B cell (primary cell): ENCODE measurements at places on chromosomes 5 and 9.

DNA sequence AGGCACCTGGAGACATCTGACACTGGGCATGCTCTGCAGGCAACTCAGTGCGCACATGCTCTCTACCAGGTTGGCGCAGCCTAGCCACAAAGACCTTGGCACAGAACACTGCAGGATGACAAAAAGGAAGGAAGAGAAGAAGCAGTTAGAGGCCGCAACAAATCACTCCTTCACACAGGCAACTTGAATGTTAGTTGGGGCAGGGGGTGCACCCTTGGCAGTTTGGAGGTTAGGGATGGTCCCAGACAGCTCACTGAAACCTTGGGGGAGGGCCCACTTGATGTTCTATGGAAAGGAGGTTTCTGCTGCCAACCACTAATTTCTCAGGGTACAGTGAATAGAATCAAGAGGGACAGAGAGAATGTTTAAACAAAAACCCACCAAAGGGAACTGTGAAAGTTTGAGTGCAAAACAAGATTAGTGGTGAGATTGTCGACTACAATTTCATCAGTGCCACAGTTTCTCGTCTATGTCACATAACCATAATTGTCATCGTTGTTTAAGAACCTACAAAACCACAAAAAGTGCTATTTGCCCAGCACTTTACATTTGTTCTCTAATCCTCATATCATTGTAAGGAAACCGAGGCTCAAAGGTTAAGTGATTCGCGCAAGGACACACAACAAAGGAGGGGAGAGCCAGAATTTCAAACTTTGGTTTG is 48.7 kb downstream of the FBXW11 start:
- DNase-seq = no peak

- no peak for DNase-seq
Observed at GRCh38 chr9:110036286-110036685, 171.7 kb downstream of the C9orf152 start.

- no peak for DNase-seq
Observed at GRCh38 chr5:131150408-131150807, 14.6 kb downstream of the HINT1 start.

DNA sequence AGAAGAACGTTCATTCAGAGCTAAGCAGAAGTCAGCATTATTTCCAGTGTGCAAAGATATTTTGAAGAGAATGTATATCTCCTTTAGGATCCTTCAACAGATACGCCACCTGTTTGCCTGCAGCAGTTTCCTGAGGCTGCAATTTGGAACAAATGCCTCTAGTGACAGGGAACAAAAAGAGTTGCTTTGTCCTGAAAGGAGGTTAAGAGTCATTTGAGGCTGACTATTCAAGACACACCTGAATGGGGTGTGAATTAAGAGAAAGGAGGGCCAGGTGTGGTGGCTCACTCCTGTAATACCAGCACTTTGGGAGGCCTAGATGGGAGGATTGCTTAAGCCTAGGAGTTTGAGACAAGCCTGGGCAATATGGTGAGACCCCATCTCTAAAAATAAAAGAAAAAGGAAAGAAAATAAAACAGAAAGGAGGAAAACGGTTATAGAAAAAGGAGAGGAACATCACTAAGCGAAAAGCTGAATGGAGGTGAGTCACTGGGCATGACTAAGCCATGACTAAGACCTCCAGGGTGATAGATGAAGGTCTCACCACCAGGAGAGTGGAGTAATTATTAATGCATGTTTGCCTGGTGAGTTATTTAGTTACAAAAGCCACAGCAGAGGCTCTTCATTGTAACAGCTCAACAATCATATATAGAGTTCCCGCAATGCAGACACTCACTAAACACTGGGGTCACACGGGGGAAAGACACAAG is 255.2 kb upstream of the TNC start:
- DNase-seq = no peak

- no peak for DNase-seq
Observed at GRCh38 chr9:3949744-3950143, 350.1 kb downstream of the GLIS3 start.

GRCh38 chr5:129271308-129271707 is 176.8 kb downstream of the ISOC1 start:
- DNase-seq = no peak

- DNase-seq = no peak
Observed at GRCh38 chr9:130453487-130453886, 8.7 kb downstream of the ASS1 start.

GRCh38 chr9:446074-446699 is 231.5 kb downstream of the DOCK8 start:
- DNase-seq = no peak

- DNase-seq = no peak
Observed at GRCh38 chr5:168217497-168217896, 73.9 kb upstream of the WWC1 start.

- no peak for DNase-seq
Observed at GRCh38 chr9:98973576-98973975, 29.9 kb downstream of the COL15A1 start.

DNA sequence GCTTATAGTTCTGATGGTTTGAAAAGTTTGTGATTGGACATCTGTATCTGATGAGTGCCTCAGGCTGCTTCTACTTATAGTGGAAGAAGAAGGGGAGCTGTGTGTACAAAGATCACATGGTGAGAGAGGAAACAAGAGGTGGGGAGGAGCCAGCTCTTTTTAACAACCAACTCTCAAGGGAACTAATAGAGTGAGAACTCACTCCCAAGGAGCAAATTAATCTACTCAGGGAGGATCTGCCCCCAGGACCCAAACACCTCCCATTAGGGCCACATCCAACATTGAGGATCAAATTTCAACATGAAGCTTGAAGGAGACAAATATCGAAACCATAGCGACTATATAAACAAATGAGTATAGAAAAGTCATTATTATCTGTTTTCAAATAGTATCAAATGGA is 64.7 kb upstream of the PRLR start:
- DNase-seq = no peak

GRCh38 chr9:20408513-20408912 is 213.8 kb downstream of the MLLT3 start:
- DNase-seq = no peak

- no peak for DNase-seq
Observed at GRCh38 chr9:109509611-109510010, 11.5 kb upstream of the PTPN3 start.

DNA sequence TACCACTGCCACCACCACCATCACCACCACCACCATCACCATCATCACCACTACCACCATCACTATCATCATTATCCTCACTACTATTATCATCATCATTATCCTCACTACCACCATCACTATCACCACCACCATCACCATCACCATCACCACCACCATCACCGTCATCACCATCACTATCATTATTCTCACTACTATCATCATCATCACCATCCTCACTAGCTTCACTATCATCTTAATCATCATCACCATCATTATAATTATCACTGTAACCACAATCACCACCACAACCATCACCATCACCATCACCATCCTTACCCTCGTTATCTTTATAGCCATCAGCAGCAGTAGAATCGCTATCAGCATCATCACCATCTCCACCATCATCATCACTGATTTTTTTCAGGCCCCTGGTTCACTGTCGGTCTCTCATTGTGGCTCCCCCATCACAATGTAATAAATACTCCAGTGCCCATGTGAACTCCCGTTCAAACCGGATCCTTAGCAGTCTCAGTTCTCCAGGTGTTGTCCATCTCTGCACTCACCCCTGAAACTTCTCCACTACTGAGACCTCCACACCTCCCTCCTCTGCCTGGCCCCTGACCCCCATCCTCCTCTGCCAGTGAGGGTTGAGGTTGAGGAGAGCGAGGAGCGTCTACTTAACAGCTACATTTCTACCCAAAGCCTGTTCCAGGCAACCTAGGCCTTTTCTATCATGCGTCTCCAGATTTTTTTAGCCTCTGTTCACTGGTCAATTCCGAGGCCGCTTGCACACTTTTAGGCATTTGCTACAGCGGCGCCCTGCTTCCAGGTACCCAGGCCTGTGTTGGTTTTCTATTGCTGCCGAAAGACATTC is 238.2 kb downstream of the PBX3 start:
- no peak for DNase-seq

DNA sequence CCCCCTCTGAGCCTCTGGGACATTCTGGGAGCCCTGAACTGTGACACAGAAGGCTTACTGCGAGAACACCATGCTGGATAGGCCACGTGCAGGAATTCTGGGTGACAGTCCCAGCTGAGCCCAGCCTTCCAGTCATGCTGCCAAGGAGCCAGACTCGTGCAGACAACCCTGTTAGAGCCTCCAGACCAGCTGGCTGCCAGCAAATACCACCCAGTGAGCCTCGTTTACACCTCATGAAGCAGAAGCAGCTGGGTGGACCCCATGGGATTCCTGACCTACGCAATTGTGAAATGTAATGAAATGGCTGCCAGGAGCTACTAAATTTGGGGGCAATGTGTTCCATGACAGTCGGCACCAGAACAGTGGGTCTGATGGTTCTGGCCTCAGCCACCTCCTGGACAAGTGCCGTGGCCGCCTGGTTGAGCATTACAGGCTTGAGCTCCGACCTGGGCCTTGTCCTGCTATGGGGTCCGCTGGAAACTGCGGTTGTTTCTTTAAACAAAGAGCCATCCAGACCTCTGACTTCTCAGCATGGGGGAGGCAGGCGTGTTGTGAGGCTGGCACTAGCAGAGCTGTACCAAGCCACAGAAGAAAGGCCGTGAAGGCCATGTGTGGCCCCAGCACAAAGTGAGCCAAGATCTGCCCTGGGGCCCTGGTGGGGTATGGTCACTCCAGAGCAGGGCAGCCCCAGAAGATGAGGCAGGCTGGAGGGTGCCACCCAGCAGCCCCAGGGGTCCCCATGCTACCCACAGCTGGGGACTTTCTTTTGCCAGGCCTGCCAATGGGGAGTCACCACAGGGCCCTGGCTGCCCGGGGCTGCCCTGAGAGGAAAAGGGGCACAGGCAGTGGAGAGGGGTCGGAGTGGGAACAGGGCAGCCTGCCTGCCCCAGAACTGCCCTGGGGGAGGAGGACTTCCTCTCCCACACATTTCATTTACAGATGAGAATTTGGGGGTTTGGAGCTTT is 19.3 kb upstream of the RXRA start:
- DNase-seq = no peak

- no peak for DNase-seq
Observed at GRCh38 chr5:20514145-20514544, 526.1 kb upstream of the CDH18 start.

DNA sequence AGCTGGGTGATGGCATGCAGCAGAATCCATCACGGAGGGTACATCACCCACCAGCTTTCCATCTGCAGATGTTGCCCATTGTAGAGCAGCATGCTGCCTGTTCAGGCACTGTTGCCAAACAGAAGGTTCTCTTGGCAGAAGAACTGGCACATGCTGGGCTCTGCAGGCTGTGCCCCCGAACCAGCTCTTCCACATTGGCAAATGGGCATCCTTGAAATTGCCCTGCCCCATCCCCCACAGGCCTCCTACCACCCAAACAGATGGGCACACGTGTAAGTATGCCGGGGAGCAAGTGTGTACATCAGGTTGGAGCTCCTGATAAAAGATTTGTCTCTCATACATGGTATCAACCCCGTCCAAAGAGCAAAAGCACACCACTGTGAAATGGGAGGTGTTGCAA is 220.3 kb upstream of the TAS2R1 start:
- DNase-seq = no peak

- no peak for DNase-seq
Observed at GRCh38 chr9:108549184-108549583, 306.6 kb downstream of the ACTL7B start.

DNA sequence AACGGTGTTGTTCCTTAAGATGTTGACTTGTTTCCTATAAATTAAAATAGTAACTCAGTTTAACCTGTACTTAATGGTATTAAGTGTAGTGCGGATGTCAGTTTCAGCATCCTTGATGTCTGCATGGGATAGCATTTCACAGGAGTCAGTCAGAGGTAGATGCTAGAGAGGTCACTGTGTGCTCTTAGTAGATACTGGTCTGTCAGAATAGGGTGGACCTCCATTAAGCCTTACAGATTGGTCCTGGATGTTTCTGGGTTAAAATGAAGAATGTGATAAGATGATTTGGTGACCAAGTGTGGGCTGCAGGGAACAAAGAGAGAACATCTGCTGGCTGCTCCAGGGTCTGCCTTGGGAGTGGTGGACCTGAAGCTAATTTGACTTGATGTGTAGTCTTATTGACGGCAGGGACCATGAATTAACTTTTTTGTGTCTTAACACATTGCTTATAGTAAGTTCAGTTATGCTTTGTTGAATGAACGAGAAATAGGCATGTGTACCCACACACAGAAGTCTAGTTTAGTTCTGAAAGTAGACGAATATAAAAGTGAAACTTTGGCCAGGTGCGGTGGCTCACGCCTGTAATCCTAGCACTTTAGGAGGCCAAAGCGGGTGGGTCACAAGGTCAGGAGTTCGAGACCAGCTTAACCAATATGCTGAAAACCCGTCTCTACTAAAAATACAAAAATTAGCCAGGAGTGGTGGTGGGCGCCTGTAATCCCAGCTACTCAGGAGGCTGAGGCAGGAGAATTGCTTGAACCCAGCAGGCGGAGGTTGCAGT is 12.5 kb downstream of the RAB24 start:
- DNase-seq = peak; percentile 46

DNA sequence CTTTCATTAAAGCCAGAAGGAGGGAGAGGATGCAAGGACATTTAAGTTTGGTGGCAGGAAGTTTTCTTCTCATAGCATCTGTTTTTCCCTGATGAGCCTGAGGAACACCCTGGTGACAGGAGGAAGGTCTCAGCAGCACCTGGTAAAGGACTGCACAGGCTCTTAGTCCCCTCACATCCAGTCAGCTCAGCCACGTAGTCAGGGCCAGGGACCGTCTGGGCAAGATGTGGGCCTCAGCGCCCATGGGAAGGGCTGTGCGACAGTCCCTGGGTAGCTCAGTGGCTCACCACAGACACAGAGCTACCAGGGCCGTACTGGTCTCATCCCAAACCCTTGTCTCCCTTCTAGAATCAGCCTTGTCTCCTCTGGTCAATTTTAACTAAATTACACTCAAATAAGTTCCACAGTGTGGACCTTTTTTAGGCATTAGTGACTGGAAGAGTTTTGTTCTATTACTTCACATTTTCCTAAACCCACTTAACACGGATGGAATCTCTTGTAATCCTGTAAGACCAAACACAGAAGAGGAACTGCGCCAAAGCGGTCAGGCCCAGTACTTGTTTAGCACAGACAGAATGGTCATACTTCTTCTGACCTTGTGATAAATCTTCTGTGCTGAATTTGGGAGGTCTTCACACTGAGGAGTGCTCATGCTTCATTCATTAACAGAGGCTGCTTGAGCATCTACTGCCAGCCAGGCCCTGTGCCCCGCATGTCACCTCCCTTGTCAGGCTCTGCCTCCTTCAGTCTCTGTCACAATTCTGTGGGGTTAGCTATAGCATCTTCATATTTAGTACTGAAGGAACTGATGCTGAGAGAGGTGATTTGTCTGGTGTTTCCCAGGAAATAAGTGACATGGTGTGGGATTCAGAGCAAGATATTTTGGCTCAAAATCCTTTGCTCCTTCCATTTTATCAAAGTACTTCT is 91.4 kb downstream of the ANGPTL2 start:
- DNase-seq = no peak

DNA sequence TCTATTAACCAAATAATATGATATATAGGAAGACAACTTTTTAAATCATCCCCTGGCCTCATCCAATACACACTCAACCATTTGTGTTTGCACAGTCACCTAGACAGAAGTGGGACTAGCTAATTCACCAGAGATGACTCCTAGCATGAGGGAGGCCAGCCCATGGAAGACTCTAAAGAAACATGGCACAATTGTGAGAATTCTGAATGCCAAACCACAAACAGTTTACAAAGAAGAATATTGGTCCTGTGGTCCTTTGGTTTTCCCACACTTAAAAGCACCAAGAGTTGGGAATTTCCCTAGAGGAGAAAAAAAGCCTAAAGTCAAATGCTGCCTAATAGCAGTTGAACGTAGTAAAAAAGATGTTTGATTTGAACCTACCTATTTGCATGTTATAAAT is 609.9 kb downstream of the ACTL7B start:
- DNase-seq = no peak

GRCh38 chr5:69285448-69286116 is 47.0 kb downstream of the CCDC125 start:
- DNase-seq = no peak
